Stimulated activated CD8-positive, alpha-beta memory T cell treated with anti-CD3 and anti-CD28 coated beads, Interleukin-4, amount 100 ng/mL, for 1 hour (primary cell): ENCODE measurements at places on chromosomes 7 and 10.

GRCh38 chr10:52959810-52960209 is 187.2 kb upstream of the MBL2 start:
- no peak for DNase-seq

DNA sequence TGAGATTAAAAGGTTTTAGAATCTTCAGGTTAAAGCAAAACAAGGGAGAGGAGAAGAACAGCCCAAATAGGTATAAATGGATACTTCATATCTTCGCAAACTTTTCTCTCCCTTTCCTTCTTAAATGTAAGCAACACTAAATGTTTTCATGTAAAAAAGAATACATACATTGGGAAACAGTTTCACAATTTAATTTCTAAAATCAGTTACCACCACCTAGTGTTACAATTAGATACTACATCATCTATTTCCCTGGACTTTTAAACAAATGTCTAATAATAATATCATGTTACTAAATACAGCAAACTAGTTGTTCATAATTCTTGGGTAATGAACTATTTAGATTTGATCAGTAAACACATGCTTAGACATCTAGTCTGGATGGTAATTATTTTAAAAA is 35.8 kb downstream of the MINDY3 start:
- DNase-seq = no peak

DNA sequence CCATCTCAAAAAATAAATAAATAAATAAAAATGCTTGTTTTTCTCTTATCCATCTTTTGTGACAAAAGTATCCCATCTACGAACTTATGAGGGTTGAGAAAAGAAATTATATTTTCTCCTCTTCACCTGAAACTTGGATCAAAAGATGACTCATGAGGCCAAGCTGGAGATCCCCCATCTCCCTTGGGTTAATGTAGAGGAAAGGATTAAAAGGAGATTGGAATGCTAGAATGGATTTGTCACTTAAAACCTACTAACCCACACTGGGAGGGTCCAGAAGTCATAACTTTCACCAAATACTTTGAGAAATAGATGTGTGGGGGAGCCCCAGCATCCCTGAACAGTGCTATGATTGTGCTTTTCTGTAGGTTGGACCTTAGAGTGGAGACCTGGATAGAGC is 46.3 kb upstream of the PIK3CG start:
- no peak for DNase-seq

DNA sequence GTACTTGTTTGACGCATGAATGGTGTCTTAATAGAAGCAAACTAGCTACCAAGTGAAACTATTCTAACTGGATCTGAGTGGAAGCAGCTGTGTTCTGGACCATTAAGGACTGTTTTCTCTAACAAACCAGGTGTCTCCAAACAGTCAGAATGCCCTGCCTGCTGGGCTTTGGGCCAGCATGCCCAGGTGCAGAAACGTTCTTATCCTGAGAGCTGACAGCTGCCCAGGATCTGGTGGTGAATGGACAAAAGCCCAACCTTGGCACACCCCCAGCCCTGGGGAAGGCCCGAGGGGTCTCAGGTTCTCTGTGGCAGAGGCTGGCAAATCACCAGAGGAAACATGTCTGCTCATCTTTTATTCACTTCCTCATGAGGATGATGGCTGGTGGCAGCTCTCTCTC is 48.2 kb upstream of the LAMB4 start:
- no peak for DNase-seq

DNA sequence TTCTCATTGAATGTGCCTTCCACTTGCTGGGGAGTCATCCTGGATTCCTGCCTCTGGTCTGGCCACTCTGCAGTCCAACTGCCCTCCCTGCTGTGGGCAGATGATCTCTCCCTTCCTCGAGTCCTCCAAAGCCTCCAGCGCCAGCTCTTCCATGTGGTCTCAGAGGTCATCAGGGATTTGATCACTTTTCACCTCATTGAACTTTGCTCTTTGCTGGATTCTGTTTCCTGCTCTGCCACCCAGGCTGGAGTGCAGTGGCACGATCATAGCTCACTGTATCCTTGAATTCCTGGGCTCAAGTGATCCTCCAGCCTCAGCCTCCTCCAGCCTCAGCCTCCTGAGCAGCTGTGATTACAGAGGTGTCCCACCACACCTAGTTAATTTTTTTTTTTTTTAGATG is 22.1 kb upstream of the TBXAS1 start:
- no peak for DNase-seq

DNA sequence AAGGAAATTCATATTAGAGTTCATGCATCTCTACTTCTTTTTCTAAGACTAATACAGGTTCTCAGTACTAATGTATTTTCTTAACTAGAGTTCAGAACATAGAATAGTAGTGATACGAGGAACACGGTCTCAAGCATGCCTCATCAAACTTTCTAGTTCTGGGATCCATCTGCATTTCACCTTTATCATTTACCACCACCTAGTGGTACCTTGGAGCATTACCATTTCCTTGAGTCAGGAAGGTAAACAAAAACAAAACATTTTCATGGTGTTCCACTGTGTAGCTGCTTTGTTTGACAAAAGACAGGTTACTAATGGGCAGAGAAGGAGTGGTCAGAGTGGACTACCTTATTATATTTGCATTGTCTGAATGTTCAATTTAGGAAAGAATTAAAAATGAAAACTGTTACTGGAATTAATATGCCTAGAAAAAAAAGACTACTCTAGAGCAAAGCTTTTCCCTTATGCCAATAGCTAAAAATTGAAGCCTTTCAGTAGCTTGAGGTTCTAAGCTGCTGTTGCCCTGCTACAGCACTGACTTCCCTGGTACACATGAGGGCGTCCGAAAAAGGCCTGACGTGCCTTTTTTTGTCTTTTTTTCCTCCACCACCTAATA is 44.5 kb downstream of the STARD3NL start:
- no peak for DNase-seq

DNA sequence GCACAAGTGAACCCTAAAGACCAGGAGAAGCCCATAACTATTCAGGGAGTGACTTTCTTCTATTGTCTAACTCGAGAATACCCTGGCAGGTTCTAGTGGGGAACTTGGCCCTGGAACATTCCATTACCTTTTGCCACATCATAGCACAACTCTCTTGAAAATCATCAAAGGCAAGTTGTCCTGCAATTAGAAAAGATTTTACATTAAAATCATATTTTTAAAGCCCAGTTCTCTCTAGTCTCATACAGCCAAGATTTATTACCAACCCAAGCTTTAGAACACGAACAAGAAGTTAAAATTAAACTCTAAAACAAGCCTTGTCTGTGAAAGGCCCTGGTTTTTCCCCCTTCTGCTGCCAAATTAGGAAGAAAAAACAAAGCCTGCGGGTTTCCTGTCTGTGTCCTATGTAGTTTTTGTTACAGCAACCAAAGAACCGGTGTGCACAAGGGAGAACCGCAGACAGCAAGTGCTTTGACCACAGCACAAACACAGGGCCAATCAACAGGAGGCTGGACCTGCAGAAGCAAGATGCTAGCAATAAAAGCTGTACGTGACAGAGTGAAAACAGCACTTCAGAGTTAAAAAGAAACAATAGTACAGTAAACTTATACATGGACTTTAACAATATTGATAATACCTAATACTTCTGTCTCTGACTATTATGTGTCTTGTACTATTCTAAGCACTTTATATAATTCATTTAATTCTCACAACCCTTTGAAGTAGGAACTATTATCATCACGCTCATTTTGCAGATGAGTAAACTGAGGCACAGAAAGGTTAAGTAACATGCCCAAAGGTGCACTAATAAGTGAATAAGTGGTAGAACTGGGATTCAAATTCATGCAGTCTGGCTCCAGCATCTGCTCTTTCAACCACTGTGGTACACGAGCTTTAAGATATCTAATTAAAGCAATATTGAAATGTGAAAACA is 65.8 kb downstream of the STK17A start:
- DNase-seq = peak; percentile 51

- no peak for DNase-seq
These were observed 331.0 kb downstream of the LRMDA start for GRCh38 chr10:75762431-75762802.

- no peak for DNase-seq
These were observed 59.2 kb downstream of the DENND2A start for GRCh38 chr7:140581411-140581810.

DNA sequence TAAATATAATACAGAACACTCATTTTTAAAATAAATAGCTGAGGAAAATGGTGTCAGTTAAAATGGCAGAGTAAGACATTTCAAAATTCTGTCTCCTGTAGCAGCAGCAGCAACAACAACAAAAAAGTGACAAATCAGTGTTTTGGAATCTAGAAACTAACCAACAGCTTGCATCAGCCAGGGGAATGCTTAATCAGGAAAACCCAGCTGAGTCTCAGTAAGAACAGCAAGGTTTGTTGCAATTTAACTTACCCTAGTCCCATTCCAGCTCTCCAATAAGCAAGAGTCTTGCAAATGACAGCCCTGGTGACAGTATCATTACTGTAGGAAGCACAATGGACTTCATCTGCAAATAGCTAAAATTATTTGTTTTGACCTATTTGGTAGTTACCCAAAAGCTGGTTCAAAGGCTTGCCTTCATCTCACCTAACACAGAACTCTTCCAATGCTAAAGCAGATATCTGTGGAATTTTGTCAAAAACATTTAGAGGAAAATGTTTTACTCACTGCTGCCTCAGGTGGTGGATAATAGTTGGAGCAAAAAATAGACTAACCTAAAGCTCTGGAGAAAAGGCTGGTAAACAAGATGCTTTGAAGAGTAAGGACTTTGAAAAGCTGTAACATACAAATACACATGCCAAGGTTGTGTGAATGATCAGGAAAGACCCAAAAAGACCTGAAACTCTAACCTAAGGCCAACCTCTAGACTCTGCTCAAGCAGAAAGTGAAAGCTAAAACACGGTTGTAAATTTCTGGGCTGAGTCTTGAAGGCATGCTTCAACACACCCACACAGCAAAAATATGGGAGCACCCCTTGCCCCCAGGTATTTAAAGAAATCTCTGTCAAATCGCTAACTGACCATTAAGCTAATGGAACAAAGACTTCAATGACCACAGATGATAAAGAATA is 9.9 kb upstream of the ARHGAP22 start:
- DNase-seq = no peak

DNA sequence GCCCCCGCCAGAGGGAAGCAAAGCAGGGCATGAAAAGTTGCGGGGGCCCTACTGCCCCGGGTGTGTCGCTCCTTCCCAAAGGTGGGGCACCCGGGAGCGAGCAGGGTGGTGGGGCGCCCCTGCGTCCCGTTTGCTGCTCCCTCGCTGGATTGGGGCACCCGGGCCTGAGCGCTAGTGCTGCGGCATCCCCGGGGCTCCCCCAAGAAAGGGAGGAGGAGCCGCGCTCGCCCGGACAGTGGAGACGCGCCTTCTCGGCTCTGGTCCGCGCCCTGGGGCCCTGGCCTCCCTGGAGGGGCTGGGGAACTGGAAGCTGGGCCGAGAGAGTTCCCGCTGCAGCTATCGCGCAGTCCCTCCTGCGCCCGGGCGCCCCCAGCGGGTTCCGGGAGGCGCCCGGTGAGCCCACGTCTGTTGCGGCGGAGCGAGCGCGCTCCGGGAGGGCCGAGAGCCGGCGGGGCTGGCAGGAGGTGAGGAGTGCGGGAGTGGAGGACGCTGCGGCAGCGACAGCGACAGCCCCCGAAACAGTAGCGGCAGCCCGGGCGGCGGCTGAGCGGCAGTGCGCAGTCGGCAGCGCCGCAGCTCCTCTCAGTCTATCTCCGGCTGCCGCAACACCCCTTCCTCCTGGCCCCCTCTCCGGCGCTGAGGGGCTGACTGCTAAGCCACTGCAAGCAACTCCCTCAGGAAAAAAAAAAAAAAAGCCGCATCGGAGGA is 504 bp upstream of the BMPER start:
- DNase-seq = no peak

GRCh38 chr7:24227068-24227467 is 56.9 kb upstream of the NPY start:
- no peak for DNase-seq

- no peak for DNase-seq
These were observed 599.2 kb upstream of the POM121L12 start for GRCh38 chr7:52436278-52436677.

DNA sequence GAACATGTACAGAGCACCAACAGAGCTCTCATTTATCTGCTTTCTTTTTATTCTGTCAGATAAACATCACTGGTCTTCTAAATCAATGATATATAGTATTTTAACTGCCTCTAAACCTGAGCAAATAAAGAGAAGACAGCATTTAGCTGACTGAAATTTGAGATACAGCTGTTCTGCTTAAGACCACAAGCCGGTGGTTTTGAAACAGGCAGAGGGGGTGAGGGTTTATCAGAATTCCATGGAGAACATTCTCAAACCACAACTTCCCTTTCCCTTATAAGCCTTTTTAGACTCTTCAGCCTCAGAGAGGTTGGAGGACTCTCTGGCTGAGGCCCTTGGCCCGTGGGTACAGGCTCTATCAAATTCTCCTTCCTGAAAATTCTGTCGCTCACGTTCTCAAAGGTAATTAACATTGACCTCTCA is 87.4 kb upstream of the RSU1 start:
- DNase-seq = no peak

DNA sequence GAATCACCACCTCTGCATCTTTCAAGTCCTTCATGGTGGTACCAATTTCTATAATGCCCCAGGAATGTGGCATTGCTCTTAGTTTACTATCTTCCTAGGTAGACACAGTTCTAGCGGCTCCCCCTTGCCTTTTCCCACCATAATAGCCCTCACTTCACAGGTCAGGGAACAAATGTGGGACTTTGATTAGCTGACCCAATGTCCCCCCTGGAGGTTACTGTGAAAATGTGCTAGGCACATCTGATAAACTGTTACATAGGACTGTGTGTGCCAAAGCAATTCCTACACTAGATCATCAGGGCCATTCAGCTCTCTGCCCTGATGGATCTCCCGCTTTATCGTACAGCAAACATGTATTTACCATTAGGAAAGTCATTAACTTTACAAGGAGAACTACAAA is 94.0 kb downstream of the TWIST1 start:
- DNase-seq = no peak

GRCh38 chr10:132198381-132199181 is 11.8 kb downstream of the DPYSL4 start:
- DNase-seq = no peak

GRCh38 chr7:107659666-107660065 is 962 bp upstream of the SLC26A4 start:
- no peak for DNase-seq

- no peak for DNase-seq
These were observed 251.6 kb downstream of the SKAP2 start for GRCh38 chr7:26612742-26613141.

- no peak for DNase-seq
These were observed 92.9 kb downstream of the PLXDC2 start for GRCh38 chr10:19908991-19909696.

- DNase-seq = no peak
These were observed 6.7 kb downstream of the OR13A1 start for GRCh38 chr10:45308707-45309106.

- DNase-seq = no peak
These were observed 25.1 kb downstream of the SLC26A5 start for GRCh38 chr7:103420857-103421384.

- no peak for DNase-seq
These were observed at the start of gene SHH for GRCh38 chr7:155811895-155812761. SHH (minus strand) TSS chr7:155812463; CDS start chr7:155812122, 341 bp downstream.
